ENCODE measurements at places on chromosomes 4 and X.

GRCh38 chr4:11650801-11651596, 222.3 kb upstream of the HS3ST1 start:
- no peak for DNase-seq

- no peak for DNase-seq
Measured at GRCh38 chrX:30296408-30297254, 12.6 kb downstream of the NR0B1 start.

DNA sequence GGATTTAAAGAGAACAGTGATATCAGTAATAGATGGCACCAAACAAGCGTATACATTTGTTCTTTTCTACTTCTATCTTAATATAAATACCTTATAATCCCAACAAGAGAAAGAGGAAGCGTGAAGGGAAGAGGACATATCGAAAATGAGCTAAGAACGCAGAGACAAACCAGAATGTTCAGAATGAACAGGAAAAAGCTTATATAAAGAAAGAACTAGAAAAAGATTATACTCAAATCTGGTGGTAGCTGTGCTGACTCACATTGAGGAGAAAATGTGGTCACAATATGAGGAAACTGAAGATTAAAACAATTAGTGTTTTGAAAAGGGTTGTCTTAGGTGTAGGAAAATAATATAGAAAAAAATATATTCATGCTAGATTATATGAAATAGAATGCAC, 2.0 kb upstream of the GPR34 start:
- DNase-seq = no peak

- no peak for DNase-seq
Measured at GRCh38 chr4:108917255-108917654, 154.4 kb upstream of the ETNPPL start.

- no peak for DNase-seq
Measured at GRCh38 chr4:123559955-123560871, 163.6 kb downstream of the SPRY1 start.

GRCh38 chr4:35942092-35942491, 302.2 kb downstream of the ARAP2 start:
- DNase-seq = no peak

GRCh38 chrX:67601771-67602170, 58.0 kb downstream of the AR start:
- DNase-seq = no peak

Data from coronary artery (tissue), 2 donors.